ENCODE measurements at places on chromosomes 2 and 18.

GRCh38 chr2:102832789-102833188 lies 71.0 kb downstream of the TMEM182 start:
- no peak for DNase-seq

- no peak for DNase-seq
These were observed 86.0 kb downstream of the PTRHD1 start for GRCh38 chr2:24707143-24707542.

GRCh38 chr18:36412778-36413177 lies 115.3 kb downstream of the FHOD3 start:
- peak; percentile 36 for DNase-seq

GRCh38 chr2:1460851-1461418 lies 47.7 kb downstream of the TPO start:
- no peak for DNase-seq

DNA sequence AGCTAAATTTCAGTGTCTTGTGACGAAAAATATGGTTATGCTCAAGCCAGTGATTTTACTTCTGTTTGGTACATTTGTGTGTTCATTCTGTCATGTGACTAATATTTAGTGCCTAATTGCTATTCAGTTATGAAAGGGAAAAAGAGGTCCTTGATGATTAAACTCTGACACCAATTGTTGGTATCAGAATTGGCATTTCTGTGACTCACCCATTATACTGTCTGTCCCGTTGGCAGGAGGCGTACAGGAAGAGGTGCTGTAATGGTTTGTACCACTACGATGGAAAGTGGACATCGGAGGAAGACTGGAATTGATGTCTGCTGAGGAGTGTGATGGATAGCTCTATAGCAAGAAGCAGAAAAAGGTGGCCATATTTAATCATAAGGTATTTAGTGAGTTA lies 310.4 kb upstream of the CCDC68 start:
- no peak for DNase-seq

All from neural progenitor cell (in vitro differentiated cells).